ENCODE measurements at places on chromosomes 2 and 18. TPM values are rescaled to one million over a fixed set of nuclear protein-coding genes. Genes with fewer than 3 reads are reported as not detected.

- H3K27me3 ChIP-seq, result no peaks in the 10 kb centered on the region
- peaks cover 11% of the 10 kb centered on the region for H3K4me1 ChIP-seq
- no peak overlapping the region for H3K4me3 ChIP-seq
- H3K36me3 ChIP-seq, result no peaks in the 10 kb centered on the region
- H3K27ac ChIP-seq, result no peak overlapping the region
- no peak for DNase-seq
Observed at GRCh38 chr18:68564351-68564750, 150.6 kb downstream of the TMX3 start.

Gene OR6B2
- total RNA-seq, result not detected

DNA sequence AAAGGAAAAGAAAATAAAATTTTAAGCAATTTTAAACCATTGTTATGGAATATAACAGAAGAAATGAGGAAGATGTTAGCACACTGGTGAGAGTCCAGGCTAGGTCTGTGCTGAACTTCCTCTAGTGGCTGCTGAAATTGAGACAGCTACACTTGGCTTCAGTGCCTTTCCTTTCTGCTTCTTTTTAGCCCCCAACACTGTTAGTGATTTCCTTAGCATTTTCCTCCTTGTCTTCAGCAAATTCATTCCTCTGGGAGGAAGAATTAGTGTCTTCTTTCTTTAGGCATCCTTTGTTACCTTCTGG is 47.6 kb downstream of the ITGAV start:
- H3K4me3 ChIP-seq, result no peak overlapping the region
- DNase-seq, result no peak
- no peak overlapping the region for H3K27ac ChIP-seq
- H3K36me3 ChIP-seq, result peaks cover 35% of the 10 kb centered on the region
- H3K4me1 ChIP-seq, result no peaks in the 10 kb centered on the region

- no peak overlapping the region for H3K4me3 ChIP-seq
- DNase-seq, result no peak
- H3K27ac ChIP-seq, result no peak overlapping the region
- H3K4me1 ChIP-seq, result no peaks in the 10 kb centered on the region
- H3K27me3 ChIP-seq, result no peaks in the 10 kb centered on the region
Observed at GRCh38 chr2:42860319-42861094, 68.1 kb upstream of the HAAO start.

DNA sequence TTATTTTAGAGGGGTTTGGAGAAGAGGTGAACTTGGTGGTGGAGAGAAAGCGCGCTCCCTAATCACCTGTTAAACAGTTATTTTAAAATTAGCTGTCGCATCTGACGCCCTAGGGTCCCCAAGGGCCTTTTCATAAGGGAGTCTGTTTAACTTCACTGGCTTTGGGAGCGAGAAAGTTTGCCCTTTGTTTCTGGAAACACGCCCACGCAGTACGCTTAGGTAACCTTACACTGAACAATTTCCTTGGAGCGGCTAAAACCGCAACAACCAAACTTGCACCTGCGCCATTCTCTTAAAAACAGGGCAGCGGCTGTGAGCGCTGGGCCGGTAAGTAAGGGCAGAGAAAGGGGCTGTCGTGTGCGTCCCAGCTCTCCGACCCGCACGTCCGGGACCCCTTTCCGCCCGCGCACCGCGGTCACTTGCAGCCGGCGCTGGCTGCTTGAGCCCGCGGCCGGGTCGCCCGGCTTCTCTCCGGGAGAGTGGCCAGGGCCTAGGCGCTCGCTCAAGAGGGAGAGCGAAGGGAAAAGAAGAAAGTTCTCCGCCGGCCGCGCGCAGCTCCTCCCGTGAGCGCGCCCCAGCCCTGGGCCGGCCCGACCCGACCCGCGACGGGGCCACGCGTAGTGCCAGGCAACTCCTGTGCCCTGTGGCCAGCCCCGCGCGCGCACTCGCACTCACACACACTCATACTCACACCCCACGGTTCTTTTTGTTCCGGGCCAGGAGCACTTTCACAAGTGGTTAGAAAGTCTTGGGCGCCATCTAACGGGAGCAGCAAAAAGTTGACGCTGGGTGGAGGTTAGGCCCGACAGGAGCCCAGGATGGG is 19.2 kb downstream of the POU3F3 start:
- H3K4me1 ChIP-seq, result peaks cover 5% of the 10 kb centered on the region
- no peak overlapping the region for H3K27ac ChIP-seq
- peak overlapping the region; percentile 71 for H3K4me3 ChIP-seq
- peaks cover 99% of the 10 kb centered on the region for H3K27me3 ChIP-seq
- DNase-seq, result peak; percentile 76

- H3K27ac ChIP-seq, result no peak overlapping the region
- H3K27me3 ChIP-seq, result no peaks in the 10 kb centered on the region
- H3K4me1 ChIP-seq, result peaks cover 26% of the 10 kb centered on the region
Observed at GRCh38 chr2:159111346-159111927, 143.0 kb downstream of the TANC1 start.

All from cardiac muscle cell (in vitro differentiated cells and primary cell).